ENCODE measurements at places on chromosomes 7 and 10.

- no peak for DNase-seq
Observed at GRCh38 chr10:127522298-127522697, 26.8 kb upstream of the NPS start.

- no peak for DNase-seq
Observed at GRCh38 chr10:43360086-43360485, 11.3 kb upstream of the FXYD4 start.

DNA sequence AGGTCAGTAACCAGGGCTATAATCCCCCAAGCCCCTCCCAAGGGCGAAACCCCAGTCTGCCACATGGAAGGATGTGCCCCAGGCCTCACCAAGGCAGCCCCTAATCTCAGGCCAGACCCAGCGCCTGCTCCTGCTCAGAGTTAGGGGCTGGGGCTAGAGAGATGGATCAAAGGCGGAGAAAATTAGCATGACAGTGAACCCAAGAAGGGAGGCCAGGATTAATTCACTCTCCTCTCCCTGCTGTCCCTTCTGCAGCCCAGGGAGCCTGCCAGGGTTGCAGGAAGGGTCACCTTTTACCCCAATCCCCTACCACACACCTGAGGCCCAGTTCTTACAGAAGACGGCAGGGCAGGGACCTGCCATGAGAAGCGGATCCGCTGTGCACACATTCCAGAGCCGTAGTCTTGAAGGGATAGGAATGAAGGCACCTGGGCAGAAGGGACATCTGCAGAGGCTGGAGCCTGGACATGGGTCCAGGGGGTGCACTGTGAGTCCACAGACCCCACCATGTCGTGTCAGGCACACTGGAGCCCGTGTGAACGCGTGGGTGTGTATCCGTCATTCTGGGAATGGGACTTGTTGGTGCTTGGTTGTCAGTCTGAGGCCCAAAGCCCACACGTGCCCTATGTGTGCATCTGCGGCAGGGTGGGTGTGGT, 11.9 kb upstream of the ZMIZ1 start:
- DNase-seq: no peak

GRCh38 chr7:25119102-25119501, 6.0 kb downstream of the CYCS start:
- DNase-seq: no peak

DNA sequence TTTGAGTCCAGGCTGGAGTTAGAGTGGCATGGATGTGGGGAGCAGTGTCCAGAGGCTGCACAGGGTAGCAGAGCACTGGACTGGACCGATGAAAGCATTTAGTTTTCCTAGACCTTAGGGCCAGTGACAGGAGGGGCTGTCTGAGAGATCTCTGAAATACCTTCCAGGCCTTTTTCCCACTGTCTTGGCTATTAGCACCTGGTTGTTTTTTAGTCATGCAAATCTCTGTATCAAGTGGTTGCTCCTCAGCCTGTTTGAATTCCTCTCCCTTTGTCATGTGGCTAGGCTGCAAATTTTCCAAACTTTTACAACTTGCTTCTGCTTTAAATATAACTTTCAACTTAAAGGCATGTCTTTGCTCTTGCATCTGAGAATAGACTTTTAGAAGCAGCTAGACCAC, 504.3 kb upstream of the VSTM2A start:
- DNase-seq: no peak

GRCh38 chr7:151592330-151592729, 72.6 kb upstream of the RHEB start:
- no peak for DNase-seq

DNA sequence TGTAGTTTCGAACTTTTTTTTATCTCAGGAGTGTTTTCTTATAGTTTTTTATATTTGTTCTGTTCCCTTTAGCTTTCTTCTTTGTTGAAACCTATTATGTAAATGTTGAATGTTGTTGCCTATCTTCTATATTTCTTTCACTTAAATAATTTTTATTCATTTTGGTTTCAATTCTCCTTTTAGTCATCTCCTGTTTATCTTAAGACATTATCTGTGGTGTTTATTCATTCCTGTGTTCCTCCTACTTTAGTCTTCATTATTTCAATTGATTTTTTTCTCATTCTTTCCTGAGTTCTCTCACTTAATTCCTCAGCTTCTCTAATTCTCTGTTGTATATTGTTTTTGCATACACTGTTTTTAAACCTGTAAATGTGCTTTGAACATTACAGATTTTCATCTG, 64.1 kb downstream of the XPNPEP1 start:
- DNase-seq: no peak

GRCh38 chr7:19619122-19619521, 89.7 kb downstream of the POLR1F start:
- no peak for DNase-seq

- DNase-seq: no peak
Observed at GRCh38 chr10:24080207-24080606, 128.7 kb upstream of the KIAA1217 start.

GRCh38 chr7:79008786-79009185, 444.7 kb downstream of the MAGI2 start:
- DNase-seq: no peak

- DNase-seq: no peak
Observed at GRCh38 chr10:42734536-42734935, 48.1 kb upstream of the BMS1 start.

GRCh38 chr7:106887421-106887820, 22.3 kb downstream of the PIK3CG start:
- DNase-seq: no peak

DNA sequence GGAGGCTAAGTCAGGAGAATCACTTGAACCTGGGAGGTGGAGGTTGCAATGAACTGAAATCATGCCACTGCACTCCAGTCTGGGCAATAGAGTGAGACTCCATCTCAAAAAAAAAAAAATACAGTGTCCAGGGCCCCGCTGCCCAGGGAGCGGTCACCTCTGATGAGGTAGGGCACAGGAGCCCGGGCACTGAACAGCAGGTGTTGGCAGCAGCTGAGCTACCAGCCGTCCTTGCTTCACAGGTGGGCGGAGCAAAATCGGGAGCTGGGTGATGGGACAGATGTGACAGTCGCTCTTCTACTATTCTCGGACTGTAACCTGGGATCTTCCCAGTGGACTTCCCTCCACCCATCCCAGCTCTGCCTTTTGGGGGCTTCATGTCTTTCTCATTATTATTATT, 49.4 kb downstream of the GTF2IRD1 start:
- no peak for DNase-seq

GRCh38 chr10:35056133-35056532, 34.0 kb downstream of the CUL2 start:
- no peak for DNase-seq

DNA sequence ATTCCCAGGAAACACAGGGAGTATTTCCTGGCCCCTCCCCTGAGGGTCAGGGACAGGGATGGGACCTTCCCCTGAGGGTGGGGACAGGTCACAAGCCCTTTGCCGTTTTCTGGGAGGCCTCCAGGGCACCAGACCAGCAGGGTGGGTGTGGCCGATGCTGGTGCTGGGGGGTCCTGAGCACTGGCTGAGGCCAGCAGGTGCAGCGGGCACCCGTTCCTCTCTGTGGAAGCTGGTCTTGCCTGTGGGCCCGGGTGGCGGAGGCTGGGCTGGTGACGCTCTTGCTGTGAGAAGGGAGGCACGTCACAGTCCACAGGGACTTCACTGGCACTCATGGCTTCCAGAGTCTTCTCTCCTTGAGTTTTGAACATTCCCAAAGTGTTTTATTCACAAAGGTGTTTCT, 44.2 kb upstream of the CFAP46 start:
- DNase-seq: no peak

DNA sequence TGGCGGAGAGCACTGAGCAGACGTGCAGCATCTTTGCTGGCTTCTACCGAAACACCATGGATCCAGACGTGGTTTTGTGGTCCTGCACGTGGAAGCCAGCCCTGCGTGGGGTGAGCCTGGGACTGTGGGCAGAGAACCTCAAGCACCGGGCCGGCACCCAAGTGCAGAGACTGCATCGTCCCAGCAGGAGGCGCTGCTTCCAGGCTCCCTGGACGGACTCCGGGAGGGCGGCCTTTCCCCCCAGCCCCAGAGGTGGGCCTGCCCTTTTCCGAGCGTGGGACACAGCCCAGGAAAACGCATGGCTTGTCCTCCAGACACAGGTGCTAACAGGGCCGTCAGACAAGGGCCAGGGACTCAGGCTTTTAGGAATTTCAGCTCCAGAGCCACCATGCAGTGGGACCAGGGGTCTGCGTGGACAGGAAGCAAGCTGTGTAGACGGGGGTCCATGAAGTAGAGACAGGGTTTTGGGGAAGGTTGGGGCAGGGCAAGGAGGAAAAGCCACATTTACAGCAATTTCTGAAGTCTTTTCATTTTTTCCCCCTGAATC, 303.9 kb downstream of the WDR37 start:
- DNase-seq: no peak

DNA sequence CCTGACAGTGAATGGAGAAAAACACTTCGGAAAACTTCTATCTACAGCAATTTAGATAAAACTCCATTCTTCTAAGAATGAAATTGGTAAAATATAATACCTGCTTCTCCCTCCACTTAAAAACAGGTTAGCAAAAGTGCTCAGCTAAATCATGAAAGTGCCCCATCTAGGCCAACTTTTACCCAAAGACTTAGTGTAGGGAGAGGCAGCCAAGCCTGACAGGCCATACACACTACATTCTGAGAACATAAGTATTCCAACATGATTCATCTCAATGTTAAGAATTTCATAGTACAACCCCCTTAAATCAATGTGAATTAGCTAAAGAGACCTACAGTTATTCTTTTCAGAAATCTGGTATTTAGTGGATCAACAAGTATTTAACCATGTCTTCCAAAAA, 7.2 kb downstream of the FAM3C start:
- DNase-seq: no peak

- DNase-seq: no peak
Observed at GRCh38 chr7:116311259-116311658, 100.9 kb downstream of the TES start.
